ENCODE measurements at places on chromosomes 2 and 18. TPM values are rescaled to one million over a fixed set of nuclear protein-coding genes. Genes with fewer than 3 reads are reported as not detected.

Gene SPRED2
- 11.4 TPM for total RNA-seq

DNA sequence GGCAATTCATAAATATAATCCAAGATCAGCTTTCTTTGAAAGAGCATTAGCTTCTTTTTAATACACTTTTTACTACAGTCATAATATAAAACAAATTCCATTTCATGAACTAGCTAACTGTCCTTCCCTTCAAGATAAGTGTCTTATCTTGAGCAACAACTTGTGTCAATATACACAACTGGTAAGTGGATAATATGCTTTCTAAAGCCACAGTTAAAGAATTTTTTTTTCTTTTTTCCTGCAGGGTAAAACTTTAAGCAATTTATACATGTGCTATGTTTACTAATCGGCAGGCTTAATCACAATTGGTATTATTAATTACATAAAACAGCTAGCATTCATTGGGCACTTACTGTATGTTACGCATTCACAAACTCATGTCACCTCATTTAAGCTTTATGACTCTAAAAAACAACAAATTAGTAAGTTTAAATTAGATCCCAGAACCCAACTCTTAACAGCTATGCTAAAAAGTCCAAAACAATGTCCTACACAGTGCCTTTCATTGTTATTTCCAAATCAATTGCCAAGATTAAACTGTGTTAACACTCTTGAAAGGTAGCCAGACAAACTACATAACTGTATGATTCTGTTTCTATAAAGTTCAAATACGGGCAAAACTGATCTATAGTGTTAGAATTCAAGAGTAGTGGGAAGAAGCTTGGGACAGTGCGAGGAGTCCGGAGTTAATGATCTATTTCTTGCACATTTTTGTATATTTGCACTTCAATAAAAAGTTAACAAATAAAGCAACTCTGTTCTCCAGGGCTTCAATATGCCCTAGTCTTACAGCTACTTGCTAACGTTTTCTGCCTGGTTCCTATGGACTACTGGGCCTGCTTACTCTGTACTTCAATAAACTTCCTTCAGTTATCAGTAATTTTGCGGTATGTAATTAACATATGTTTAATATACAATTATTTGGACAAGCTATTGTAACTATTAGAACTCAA, 6.0 kb downstream of the TXNL1 start:
- DNase-seq: no peak

GRCh38 chr2:160266037-160266551, 66.0 kb upstream of the ITGB6 start:
- no peak for DNase-seq

- peak; percentile 18 for DNase-seq
These were observed 38.9 kb upstream of the FHL2 start for GRCh38 chr2:105437708-105438103.

- DNase-seq: no peak
These were observed 2.4 kb upstream of the NEDD4L start for GRCh38 chr18:58041633-58042032.

Gene REG1B
- not detected for total RNA-seq

Gene PDE11A
- 0.39 TPM for total RNA-seq

DNA sequence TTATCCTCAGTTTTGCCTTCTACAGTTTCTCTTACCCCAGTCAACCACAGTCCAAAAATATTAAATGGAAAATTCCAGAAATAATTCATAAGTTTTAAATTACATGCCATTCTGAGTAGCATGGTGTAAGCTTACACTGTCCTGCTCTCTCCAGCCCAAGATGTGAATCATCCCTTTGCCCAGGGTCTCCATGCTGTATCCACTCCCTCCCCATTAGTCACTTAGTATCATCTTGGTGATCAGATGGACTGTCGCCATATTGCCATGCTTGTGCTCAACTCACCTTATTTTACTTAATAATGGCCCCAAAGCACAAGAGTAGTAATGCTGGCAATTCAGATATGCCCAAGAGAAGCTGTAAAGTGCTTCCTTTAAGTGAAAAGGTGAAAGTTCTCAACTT, 18.5 kb upstream of the CCNT2 start:
- DNase-seq: no peak

DNA sequence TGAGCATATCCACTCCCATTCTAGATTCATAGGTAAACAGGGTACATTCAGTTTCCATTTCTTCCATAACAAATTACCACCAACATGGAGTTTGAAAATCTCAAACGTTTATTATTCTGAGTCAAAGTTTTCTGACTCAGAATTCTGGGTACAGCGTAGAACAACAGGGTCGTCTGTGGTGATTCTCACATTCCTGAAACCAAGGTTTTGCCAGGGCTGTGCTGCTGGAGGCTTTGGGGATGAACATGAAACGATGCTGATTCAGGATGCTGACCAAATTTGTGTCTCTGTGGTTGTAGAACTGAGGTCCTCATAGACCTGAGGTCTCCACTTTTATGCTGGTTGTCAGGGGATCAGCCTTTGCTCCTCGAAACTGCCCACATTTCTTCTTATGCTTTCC, 255.7 kb downstream of the DSEL start:
- DNase-seq: no peak

GRCh38 chr2:18763338-18763737, 174.0 kb upstream of the NT5C1B start:
- DNase-seq: no peak

Gene NGEF
- 3.9 TPM for total RNA-seq

GRCh38 chr2:64213532-64214275, 69.5 kb upstream of the PELI1 start:
- DNase-seq: no peak

Gene RBM44
- total RNA-seq: 2.1 TPM

GRCh38 chr2:232353660-232354059, 24.9 kb upstream of the ALPP start:
- DNase-seq: no peak

- no peak for DNase-seq
These were observed 103.8 kb upstream of the NEDD4L start for GRCh38 chr18:57940166-57940660.

Gene CELF4
- 0.69 TPM for total RNA-seq
